ENCODE measurements at places on chromosomes 1 and 21. TPM values are rescaled to one million over a fixed set of nuclear protein-coding genes. Genes with fewer than 3 reads are reported as not detected.

BTBD19 gene
- total RNA-seq = 0.68 TPM

DNALI1 gene
- total RNA-seq = 0.88 TPM

MAP3K7CL gene
- 1.7 TPM for total RNA-seq

DNA sequence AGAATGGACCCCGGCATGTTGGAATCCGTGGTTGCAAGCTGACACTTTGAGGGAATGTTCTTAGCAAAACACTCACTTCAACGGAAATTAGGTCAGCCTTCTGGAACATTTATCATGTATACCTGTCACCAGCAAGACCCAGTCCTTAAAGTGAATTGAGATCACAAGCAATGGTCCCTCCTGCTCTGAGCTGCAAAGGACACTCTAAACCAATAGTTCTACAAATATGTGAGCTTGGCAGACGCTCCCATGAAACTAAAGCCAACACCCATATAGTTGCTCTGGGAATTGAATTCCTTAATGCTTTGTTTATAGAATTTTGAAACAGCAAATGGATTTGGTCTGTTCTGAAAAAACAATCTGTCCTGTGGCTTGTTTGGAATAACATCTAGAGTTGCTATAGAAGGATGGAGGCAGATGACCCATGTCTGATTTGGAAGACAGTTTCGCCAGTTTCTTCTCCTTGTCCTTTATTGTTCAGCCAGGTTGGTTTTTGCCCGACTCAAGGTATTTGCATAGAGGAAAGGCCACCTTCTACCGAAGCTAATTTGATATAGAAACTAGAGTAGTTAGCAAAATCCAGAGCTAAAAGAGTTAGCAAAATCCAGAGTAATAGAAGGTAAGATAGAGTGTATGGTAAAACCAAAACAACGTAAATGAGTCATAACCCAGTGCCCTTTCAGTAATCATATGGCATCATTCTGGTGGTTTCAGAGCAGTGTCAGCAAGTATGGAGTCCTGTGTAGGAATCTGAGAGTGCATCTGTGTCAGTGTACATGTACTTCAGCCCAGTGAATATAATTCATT lies 236.2 kb downstream of the NFIA start:
- DNase-seq = no peak

IPO9 gene
- 10.1 TPM for total RNA-seq

ASCL5 gene
- total RNA-seq = not detected
